Fibroblast of the aortic adventitia (primary cell): ENCODE measurements at places on chromosomes 2 and 18. TPM values are rescaled to one million over a fixed set of nuclear protein-coding genes. Genes with fewer than 3 reads are reported as not detected.

DNA sequence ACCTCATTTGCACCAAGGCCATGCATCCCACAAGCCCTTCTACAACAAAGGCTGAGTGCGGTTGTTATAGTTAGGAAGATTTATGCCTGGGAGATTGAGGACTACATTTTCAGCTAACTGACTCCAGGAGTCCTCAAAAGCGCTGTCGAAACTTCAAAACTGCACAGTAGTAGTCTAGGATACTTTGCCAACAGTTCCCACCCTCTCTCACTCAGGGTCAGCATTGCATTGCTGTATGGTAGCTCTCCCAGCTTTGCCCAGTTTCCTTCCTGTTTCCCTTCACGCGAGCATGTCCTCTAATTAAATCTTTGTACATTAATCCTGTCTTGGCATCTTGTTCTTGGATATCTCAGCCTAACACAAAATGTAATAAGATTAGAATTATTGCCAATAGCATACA lies 420.6 kb upstream of the UBE2E3 start:
- no peak for DNase-seq

DNA sequence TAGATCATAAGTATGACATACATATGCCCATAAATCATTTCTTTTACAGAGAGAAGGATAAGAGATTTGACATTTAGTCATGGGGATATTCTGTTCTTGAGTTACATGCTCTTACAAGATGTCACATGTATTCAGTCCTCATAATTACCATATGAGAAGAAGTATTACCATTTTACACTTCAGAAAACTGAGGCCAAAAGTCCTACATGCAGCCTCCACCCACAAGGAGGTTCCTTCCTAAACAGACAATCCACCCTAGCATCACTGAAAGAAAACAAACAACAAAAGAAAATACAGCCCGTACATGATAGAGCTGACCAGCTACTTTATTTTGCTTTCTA lies 335.1 kb downstream of the SETBP1 start:
- no peak for DNase-seq

- no peak for DNase-seq
These were observed 7.2 kb upstream of the CD226 start for GRCh38 chr18:69954719-69955480.

DNA sequence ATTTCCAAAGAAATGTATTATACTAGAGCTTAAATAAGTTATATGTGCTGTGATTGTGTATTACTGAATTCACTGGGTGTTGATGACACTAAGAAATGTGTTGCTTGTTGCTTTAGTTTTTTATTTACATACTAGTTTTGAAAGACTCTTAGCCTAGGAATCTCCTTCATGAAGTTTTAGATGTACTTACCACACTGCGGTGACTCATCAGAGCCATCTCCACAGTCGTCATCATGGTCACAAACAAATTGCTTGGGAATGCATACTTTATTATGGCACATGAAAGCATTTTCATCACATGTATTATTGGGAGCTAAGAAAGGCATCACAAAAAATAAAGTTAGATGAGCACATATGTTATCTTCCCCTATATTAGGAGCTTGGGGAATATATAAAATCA lies 1624.2 kb downstream of the LRP1B start:
- peak; percentile 35 for DNase-seq

DNA sequence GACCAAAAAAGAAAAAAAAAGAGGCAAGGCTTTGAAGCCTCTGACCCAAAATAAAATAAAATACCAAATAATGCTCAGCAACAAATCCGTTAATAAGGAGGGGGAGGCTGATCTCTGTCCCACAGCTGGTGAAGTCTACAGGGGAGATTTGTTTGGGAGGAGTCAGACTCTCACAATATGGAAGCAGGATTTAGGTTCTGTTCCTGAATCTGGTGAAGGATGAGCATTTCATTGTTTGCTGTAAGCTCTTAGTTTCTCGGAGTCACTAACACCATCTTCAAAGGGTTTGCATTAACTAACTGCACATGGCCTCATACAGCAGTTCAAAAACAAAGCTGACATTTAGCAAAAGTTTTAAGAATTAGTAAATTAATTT lies 339.4 kb upstream of the TNP1 start:
- DNase-seq: no peak

DNA sequence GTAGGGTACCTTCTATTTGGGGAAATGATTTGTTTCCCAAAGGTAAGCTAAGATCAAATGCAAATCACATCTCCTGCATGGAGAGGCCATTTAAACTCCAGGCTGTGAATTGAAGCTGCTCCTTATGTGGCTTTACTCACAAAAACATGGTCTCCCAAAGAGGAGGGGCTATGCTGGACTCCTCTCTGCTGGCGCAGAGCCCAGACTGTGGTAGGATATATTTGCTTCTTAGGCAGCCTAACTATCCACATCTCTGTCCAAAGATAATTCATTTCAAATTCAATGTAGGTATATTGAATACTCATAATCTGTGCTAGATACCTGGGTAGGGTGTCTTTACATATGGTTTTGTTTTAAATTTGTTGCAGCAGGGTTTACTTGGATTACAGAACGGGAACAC lies 358.5 kb downstream of the ALK start:
- no peak for DNase-seq

DNA sequence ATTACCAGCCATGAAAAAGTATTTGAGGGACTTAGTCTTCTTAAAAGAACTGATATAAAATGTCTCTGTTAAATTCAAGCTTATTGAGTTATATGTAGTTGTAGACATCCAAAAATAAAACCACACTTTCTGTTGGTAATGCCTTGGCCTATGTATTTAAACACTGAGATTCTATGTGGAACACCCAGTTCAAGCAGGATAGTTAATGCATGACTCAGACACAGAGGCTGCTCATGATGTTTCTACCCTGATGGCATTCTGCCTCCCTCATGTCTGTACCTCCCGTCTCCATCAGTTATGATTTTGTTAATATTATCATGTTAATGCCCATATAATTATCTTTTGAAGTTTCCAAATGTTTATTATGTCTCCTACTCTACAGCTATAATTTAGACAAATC lies 164.5 kb downstream of the XIRP2 start:
- peak; percentile 8 for DNase-seq

GRCh38 chr18:76619621-76620315 lies 124.7 kb upstream of the ZNF516 start:
- peak; percentile 60 for DNase-seq

- DNase-seq: no peak
These were observed 7.6 kb downstream of the NEU4 start for GRCh38 chr2:241816431-241817121.

- peak; percentile 90 for DNase-seq
These were observed 533.7 kb upstream of the TNP1 start for GRCh38 chr2:217393585-217394032.

DNA sequence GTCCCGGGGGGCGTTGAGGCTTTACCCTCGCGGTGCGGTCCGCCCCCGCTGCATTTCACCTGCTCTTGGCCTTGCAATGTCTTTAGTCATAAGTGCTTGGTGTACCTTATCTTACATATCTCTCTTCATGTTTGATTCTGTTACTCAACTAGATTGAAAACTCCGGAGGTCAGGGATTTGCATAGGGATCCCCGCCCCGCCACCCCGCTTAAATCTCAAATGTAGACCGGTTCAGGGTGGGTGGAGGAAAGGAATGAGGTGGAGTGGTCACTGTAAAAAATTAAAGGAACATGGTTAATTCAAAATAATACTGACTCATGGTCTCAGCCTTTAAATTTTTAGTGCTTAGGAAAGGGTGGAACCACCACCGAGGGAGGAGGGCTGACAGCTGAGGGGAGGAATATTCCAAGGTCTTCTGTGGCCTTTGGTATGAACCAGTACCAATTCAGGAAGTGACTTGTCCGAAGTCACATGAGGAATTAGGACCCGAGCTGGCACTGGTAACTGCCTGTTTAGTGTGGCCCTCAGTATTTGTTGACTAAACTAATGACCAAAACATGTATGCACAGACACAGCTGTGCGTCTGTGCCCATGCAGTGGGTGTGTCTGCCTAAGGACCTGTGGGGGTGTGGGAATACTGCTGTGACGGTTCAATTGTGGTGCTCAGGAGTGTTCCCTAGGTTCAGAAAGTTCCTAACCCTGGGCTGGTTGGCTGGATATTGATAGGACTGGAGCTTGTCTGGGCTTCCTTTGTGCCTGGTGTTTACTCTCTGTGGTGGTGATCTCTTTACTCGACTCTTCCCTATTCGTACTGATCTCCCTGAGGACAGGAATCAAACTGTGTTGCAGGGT lies 1.0 kb downstream of the PLEKHB2 start:
- peak; percentile 44 for DNase-seq

GRCh38 chr2:203934041-203934492 lies 2.5 kb upstream of the ICOS start:
- no peak for DNase-seq

GRCh38 chr2:42927334-42928160 lies 135.2 kb upstream of the HAAO start:
- no peak for DNase-seq

ABCG8 gene
- total RNA-seq: not detected in 2 replicates

LAMA3 gene
- total RNA-seq: 5.1 and 15.7 TPM in 2 replicates

STPG4 gene
- total RNA-seq: 0.09 TPM in 1 of 2 replicates, not detected in the other

SCN3A gene
- 3.1 and 102 TPM in 2 replicates for total RNA-seq

CAPN13 gene
- total RNA-seq: not detected in 2 replicates

AGXT gene
- total RNA-seq: not detected in 2 replicates

TUBB8B gene
- not detected in 2 replicates for total RNA-seq

GPATCH11 gene
- 8.5 and 14.0 TPM in 2 replicates for total RNA-seq

WDR43 gene
- 80.2 and 102 TPM in 2 replicates for total RNA-seq

APCDD1 gene
- 0.09 TPM in 1 of 2 replicates, not detected in the other for total RNA-seq

AOX1 gene
- total RNA-seq: 23.6 and 84.0 TPM in 2 replicates
